ENCODE measurements at places on chromosomes 12 and 14.

DNA sequence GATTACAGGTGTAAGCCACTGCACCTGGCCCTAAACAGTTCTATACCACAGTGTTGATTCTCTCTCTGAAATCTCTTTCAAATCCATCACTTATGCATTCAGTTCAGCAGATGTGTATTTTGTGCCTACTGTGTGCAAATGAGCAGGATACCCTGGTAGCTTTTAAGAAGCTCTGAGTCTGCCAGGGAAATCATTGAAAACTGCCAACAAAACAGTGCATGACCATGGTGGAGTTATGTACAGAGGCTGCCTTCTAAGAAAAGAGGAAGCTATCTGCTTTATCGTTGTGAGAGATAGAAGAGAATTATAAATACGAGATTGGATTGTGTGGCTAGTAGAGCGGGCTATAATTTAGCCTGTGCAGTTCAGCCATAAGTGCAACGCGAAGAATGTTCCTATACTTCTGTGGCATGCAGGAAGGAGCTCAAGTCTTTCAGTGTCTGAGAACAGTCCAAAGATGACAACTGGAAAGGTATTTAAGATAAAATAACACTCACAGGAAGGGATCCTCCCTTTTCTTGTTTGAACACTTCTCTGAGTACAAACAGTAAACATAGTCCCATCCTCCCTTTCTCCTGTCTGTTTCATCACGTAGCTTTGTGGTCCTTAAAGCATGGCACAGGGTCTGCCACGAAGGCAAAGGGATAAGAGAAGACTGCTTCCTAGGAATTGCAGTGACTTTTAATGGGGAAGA lies 4.3 kb downstream of the DIP2B start:
- DNase-seq: no peak

- DNase-seq: no peak
Measured at GRCh38 chr12:66674495-66675122, 4.3 kb downstream of the GRIP1 start.

DNA sequence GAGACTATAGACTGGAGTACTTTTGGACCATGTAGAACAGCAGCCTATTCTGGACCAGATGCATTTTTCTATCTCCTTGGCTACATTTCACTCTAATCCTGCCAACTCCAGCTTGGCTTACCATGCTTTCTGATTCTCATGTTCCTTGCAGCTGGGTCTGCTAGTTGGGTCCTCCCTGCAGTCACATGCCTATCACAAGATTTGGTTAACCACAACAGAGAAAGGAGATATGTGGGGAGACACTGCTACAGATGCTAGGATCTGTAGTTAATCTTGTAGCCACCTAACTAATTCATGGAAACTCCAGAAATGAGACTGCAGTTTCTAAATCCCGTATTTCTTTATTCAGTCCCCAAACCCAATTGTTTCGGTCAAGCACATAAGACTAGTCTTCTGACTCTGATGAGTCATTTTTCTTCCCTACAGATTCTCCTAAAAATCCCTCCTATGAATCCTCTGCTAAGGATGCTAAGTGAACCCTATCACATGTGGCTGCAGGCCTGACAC lies 410.6 kb downstream of the DAD1 start:
- DNase-seq: no peak

GRCh38 chr14:24828486-24828885 lies 194.5 kb upstream of the GZMB start:
- no peak for DNase-seq

DNA sequence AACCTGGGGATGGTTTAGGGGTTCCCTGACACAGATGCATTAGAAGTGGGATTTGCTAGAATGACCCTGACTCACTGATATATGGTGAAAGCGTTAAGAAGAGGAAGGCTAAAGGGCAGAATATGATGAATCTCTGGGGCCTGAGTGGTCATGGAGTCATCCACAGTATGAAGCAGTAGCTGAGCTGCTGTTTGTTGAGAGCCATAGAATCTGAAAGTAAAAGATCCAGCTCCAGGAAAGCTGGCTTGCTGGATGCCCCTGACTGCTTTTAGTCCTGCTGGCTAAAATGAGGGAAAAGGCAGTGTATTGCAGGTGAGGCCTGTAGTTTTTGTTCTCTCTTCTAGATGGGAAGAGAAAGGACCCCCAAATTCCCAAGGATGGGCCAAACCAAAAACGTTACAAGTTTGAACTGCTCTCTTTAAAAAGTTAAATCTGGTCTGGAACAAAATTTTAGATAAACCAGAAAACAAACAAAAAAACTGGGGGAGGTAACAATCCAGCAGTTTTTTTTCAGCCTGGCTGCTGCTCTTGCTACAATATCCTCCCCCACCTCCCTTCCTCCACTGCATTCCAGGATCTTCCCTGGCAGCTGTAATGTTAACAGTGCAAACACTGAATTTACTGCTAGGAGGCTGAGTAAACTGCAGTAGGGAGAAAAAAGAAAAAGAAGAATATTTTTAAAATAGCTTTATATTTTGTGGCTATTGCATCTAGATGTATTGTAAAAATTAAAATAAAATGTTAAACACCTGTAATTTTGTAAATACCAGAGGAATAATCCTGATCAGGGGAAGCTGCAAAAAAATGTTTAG lies 16.5 kb downstream of the SEL1L start:
- no peak for DNase-seq

DNA sequence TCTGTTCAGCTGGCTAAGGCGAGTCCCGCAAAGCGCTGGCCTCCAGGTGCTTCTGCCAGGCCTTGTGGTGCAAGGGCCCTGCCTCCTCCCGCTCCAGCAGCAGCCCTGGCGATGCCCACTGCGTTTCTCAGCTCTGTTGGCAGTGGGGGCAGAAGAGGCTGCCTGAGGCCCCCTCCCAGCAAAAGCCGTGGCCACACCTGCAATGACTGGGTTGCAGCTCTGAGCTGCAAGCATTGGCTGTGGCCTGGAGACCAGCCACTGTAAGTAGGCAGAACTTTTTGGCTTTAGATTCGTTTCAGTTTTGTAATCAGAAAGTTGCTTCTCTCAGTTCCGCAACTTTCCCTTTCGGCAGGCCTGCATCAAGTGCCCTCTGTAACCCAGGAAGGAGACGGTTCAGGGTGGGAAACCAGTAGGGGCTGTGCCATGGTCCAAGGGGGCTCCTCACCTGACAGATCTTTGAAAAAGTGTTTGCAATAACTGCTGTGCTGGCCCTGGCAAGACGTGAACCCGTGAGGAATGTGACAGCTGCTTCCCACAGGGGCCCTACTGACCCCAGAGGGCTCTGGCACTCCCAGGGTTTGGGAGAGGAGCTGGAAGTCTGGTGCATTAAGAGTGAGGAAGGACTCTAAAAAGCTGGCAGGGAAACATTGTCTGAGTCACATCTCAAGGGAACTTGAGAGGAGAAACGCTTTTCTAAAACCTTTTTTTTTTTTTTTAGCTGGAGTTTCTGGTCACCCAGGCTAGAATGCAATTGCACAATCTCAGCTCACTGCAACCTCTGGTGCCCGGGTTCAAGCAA lies 54.5 kb upstream of the MAX start:
- no peak for DNase-seq

GRCh38 chr14:69014829-69015259 lies 35.7 kb upstream of the ACTN1 start:
- no peak for DNase-seq

- no peak for DNase-seq
Measured at GRCh38 chr14:59428581-59429012, 36.6 kb downstream of the GPR135 start.

- no peak for DNase-seq
Measured at GRCh38 chr14:93113678-93114067, 2.1 kb downstream of the ITPK1 start.

- DNase-seq: no peak
Measured at GRCh38 chr12:95368931-95369330, 105.0 kb upstream of the METAP2 start.

- DNase-seq: no peak
Measured at GRCh38 chr12:105823810-105824209, 314.9 kb downstream of the NUAK1 start.

GRCh38 chr12:66976526-66976925 lies 292.6 kb upstream of the CAND1 start:
- no peak for DNase-seq

DNA sequence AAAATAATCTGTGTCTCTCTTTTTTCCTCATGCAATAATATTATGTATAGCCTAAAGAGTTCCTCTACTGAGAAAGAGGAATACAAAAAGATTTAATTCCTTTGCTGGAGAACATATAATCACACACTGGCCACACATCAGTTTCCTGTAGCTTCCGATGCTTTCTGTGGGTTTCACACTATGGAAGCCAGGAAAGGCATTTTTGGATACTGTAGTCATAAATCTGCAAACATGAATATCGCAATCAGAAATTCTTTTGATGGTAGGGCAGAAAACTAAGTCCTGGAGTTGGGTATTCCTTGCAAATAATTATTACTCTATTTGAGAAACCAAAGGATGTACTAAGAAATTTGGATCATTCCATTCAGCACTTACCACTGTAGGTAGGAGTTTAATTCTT lies 260.0 kb downstream of the ACSS3 start:
- no peak for DNase-seq

DNA sequence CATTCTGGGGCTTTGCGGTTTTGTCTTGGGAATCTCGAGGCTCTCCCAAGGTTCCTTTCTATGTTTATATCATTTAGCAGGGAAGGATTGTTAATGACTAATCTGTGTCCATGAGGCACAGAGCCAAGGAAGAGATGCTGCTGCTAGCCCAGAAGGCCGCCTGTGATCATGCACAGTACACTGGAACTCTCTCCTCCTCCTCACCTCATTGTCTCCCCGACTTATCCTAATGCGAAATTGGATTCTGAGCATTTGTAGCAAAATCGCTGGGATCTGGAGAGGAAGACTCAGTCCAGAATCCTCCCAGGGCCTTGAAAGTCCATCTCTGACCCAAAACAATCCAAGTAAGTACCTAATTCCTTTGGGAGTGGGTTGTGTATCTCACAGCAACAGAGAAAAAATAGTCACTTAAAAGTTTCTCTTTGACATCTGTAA lies at the start of gene NR1H4:
NR1H4 (plus strand) TSS at position 151 of the 435 bp plus-strand sequence. CDS start 19,458 bp downstream, outside the sequence.
- no peak for DNase-seq
